ENCODE measurements at places on chromosomes 5 and 9.

- no peak for DNase-seq
Measured at GRCh38 chr9:16277471-16277960, 593.0 kb downstream of the BNC2 start.

DNA sequence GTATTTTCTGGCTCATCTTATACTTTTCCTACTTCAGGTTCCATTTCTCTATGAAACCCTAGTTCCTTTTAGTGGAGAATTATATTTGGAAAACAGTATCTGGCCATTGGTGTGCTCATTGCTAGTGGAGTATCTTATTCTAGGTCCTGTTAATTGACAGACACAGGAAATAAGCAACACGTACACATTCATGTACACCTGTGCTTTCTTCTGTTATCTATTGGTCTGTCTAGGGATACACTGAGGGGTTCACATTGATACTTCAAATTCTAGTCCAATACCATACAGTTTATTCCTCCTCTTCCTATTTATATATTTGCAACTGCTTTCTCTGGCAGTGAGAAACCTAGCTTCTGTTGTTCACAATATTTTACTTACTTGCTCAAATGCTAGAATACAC, 110.2 kb downstream of the FER start:
- DNase-seq = no peak

DNA sequence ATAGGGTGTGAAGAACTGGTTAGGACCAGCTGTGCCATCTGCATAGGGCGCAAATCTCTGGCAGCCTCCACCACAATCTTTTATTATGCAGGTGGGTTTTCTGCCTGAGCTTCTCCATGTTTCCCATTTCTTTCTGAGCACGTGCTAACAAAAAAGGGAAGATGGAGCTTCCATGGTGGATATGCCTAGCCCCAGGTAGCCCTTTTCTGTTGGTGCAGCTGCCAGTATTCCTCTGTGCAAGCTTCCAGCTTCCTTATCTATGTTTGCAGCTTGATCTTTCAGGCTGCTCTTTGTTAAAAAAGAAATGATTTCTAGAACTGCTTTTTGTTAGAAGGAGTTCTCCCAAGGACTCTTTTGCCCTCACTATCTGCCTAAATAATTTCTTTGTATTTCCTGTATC, 95.0 kb upstream of the EPB41L4A start:
- no peak for DNase-seq

- no peak for DNase-seq
Measured at GRCh38 chr5:126628102-126628501, 27.4 kb downstream of the PHAX start.

GRCh38 chr9:124473310-124473709, 23.1 kb downstream of the ADGRD2 start:
- no peak for DNase-seq

DNA sequence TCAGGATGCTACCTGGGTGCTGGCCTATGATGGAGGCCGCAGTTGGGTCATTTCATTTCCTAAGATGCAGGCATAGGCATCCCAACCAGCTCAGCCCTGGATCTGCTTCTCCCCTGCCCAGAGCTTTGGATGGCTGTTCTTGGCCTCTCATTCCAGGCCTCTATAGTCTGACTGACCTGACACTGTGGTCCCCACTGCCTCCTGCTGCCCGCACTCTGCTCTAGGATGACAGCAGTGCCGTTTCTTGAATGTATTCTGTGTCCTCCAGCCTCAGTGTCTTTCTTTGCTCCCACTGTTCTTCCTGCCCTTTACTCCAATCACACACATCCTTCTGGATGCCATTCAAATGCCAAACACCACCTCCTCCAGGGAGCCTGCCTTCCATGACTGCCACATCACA, 235.7 kb downstream of the HSPA4 start:
- DNase-seq = no peak

GRCh38 chr9:87604886-87605588, 107.4 kb downstream of the DAPK1 start:
- DNase-seq = no peak

GRCh38 chr5:2124434-2125170, 241.9 kb upstream of the IRX4 start:
- DNase-seq = no peak

DNA sequence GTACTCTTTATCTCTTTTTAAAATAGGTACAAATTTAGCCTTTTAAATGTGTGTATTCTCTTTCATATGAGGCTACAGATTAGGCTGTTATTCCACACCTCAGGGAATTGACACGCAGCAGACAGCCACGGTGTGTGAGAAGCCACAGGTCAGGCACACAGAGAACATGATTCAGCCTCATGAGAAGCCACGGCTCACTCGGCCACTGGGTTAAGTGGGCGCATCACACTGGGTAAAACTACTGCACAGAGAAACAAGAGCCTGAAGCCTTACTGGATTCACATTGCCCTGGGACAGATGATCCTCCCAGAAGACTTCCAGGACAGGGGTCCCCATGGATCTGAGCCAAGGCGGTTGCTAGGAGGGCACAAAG, 28.2 kb downstream of the LPCAT1 start:
- DNase-seq = no peak

DNA sequence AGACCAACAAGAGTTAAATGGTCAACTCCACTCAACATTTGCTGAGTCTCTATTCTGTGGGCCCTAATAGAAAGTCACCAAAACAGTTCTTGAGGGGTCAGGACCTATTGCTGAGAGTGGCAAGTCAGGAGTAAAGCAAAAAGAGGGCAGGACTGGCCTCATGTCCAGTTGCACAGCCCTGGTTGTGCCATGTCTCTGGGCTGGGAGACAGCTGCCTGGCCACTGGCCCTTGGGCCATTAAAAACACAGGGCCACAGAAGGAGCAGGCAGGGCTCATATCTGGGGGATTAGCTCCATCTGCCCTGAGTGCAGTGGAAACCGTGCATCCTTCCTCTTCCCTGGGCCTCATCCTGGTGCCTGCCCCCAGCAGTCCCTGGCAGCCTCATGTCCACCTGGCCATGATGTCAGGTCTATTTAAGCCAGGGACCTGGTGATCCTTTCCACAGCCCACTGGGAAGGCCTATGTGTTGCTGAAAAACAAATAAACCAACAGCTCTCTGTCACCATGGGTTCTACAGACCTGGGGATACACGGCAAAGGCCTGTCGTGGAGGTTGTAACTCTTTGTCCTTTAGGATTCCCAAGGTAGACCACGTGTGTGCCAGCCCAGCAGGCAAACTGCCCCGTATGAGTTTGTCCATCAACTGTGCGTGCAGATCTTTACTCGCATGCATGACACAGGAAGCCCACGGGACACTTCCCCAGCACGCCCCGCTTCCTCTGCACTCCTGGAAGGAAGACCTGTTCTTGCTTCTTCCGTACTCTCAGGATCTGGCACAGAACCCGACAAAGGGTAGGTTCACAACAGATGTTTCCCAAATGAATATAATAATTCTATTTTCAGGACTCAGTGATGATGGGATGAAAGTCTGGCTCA, 148.8 kb downstream of the MTX3 start:
- DNase-seq = no peak

GRCh38 chr5:142478113-142478512, 153.3 kb upstream of the SPRY4 start:
- no peak for DNase-seq

DNA sequence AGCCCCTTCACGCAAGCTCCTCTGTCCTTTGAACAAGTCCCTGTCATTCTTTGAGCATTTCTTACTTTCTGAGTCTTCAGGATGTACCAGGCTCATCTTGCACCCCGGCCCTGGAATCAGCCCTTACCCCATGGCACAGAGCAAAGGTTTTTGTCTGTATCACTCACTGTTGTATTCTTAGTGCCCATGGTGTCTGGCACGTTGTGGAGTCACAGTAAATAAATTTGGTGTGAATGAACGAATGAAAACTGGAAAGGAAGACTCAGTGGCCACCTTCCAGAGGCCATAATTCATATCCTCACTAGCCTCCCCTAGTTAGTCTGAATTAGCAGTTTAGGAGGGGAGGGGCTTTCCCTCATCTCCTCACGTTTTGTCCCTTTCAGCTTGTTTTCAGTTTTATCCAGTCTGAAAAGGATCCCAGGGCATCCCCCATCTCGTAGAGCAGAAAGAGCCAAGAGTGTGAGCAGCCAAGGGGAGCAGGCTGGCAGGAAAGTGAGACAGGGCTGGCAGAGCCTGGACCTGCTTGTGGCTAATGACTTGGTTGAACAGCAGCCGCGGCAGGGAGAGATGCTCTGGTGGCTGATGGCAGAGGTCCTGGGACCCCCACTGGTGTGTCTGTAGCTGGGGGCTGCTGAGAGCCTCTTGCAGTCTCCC, 42.7 kb downstream of the ZNF618 start:
- DNase-seq = no peak

- DNase-seq = no peak
Measured at GRCh38 chr5:66987949-66988838, 208.4 kb downstream of the CD180 start.

GRCh38 chr5:141223112-141223783, at the start of gene PCDHB14:
Gene PCDHB14 (plus strand): TSS chr5:141223343. CDS start chr5:141223506, 163 bp downstream.
- DNase-seq = no peak

- no peak for DNase-seq
Measured at GRCh38 chr5:80082281-80082680, 47.1 kb downstream of the THBS4 start.

- DNase-seq = no peak
Measured at GRCh38 chr9:137076636-137077009, 694 bp upstream of the UAP1L1 start.

- no peak for DNase-seq
Measured at GRCh38 chr5:179767496-179768100, 26.2 kb upstream of the LTC4S start.

DNA sequence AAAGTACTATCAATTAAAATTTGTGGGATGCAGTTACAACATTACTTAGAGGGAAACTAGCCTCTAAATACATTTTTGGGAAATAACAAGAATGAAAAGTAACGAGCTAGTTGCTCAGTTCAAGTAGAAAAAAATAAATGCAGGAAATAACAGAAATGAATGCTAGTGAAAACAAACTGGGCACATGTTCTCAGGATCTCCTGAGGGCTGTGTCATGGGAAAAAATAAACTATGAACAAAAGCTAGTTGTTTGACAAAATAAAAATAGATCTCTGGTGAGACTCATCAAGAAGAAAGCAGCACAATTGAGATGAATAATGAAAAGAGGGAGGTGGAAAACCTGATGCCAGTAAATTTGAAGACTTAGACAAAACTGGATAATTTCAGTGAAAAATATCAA, 16.3 kb downstream of the IDNK start:
- no peak for DNase-seq

DNA sequence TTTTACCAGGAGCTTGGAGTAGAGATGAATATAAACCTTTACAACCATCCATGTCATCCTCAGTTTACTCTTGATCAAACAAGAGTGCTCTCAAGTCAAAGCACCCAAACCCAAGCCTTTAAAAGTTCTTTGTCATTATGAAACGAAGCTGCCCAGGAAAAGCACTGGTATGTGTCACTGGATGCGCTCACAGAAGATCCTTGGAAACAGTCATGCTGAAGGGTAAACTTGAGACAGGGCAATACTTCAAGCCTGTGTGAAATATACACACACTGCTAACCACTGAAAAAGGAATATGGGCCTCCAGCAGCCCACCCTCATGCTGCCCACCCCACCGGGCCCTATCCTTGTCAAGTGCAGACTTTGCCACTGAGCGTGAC, 84.5 kb downstream of the PRRT1B start:
- no peak for DNase-seq

GRCh38 chr5:95644351-95645042, 2.1 kb upstream of the RFESD start:
- no peak for DNase-seq

DNA sequence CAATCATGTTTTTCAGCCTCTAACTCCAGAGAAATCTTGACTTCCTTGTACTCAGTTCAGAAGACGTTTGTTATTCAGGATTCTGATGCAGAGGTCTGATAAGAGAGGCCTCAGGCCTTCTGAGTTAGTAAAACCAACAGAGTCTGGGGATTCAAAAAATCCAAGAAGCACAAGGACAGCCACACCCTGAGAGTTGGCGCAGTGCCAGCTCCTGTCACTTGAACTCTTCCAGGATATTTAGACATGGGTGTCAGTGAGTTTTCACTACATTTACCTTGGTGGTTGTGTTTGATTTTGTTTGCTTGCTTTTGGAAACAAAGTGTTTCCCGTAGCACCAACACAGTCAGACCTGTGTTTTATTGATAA, 41.6 kb upstream of the PDE8B start:
- DNase-seq = no peak

DNA sequence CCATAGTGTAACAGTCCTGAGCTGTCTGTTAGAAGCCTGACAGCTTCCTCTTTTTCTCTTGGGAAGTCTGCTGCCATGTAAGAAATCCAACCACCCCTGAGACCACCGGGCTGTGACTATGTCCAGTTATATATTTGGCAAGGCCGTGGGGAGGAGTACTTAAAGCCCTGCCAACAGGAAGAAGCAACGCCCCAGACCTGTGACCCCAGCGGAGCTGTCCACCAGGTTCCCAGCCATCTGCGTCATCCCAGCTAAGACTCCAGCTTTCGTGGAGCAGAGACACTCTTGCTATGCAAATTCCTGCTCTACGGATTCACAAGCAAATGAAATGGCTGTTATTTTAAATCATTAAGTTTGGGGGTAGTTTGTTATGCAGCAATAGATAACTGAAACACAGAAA, 417.3 kb downstream of the TLE4 start:
- no peak for DNase-seq

DNA sequence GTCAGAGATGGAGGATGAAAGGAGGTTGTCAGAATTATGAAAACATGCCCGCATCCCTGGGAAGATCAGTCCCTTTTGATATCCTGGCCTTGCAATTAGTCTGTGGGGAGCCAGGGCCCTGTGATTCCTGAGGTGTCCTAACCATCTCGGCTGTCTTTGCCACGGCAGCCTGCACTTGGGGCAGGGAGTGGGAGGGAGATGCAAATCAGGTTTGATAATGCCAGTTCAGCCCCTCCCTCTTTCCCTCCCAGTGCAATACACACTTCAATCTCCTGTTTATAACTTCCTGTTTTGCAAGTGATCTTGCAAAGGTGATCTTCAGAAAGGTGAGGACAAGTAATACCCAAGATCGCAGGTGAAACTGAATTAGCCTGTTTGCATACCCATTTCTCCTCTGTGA, 114.0 kb upstream of the ALDH1B1 start:
- no peak for DNase-seq

DNA sequence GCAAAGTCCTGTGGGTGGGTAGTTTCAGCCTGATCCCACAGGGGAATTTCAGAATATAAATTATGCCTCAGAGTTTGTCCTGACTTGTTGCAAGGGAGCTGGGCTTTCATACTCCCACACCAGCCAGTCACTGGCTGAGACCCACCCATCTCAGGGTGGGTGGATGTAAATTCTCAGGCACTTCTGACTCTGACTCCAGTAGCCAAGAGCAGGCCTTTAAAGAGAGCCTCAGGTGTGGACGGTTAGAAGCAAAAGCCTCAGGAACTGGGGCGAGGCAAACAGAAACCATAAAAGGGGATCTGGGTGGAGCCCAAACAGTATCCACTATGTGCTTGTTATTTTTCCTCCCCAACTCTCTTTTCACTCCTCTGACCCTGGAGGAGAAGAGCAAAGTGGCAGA, 28.6 kb upstream of the FBXW11 start:
- DNase-seq = no peak

- DNase-seq = no peak
Measured at GRCh38 chr5:124176692-124177091, 569.7 kb downstream of the ZNF608 start.

All from cortex of kidney (tissue), 1 donor.